Stimulated activated CD8-positive, alpha-beta memory T cell treated with anti-CD3 and anti-CD28 coated beads, Interleukin-2, amount 100 ng/mL, for 1 hour (primary cell): ENCODE measurements at places on chromosomes 3 and 15.

GRCh38 chr15:63587527-63587926, 9.7 kb upstream of the FBXL22 start:
- DNase-seq = no peak

GRCh38 chr15:86653344-86654197, 573.9 kb downstream of the AGBL1 start:
- no peak for DNase-seq

- no peak for DNase-seq
These were observed 52.5 kb upstream of the ROPN1B start for GRCh38 chr3:125916376-125916978.

- no peak for DNase-seq
These were observed 2.2 kb downstream of the AADAC start for GRCh38 chr3:151816091-151816604.

- no peak for DNase-seq
These were observed 1.4 kb downstream of the MORF4L1 start for GRCh38 chr15:78873793-78874765.

- DNase-seq = no peak
These were observed 2.4 kb downstream of the ARHGEF3 start for GRCh38 chr3:56799251-56799882.

- no peak for DNase-seq
These were observed 428.9 kb upstream of the IL12A start for GRCh38 chr3:159559771-159560170.

- DNase-seq = no peak
These were observed 463.3 kb upstream of the CCDC54 start for GRCh38 chr3:106913966-106914365.

DNA sequence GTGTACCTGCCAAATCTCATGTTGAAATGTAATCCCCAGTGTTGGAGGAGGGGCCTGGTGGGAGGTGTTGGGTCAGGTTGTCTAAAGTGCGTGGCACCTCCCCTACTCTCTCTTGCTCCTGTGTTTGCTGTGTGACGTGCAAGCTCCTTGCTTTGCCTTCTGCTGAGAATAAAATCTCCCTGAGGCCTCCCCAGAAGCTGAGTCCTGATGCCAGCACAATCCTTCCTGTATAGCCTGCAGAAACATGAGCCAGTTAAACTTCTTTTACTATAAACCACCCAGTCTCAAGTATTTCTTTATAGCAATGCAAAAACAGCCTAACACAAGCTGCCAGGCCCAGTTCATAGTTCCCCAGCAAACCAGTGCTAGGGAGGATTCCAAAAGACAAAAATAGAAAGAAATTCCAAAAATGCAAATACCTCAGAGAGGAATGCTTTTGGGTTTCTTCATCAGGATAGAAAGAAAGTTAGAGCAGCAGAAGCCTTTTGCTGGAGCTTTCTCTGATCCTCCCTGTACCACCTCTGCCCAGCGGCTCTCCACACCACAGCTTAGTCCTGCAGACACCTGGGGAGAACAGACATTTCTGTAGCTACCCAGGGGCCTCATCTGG, 25.9 kb upstream of the CDV3 start:
- no peak for DNase-seq

DNA sequence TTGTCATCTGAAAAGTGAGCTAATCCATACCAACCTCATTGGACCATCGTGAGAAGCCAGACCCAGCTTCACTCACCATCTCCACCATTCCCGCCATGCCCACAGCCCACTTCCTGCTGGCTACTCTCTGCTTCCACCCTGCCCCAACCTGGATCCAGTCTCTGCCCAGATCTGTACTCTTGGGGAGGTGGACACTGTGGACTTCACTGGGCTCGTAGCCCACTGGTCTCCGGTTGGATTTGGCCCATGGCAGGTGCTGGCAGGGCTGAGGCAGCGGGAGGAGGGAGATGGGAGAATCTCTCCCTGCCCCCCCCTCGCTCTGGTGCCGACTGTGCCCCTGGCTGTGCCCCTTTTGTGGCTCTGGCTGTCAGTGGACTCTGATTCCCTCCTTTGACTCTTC, 193.8 kb downstream of the ABHD5 start:
- DNase-seq = no peak

DNA sequence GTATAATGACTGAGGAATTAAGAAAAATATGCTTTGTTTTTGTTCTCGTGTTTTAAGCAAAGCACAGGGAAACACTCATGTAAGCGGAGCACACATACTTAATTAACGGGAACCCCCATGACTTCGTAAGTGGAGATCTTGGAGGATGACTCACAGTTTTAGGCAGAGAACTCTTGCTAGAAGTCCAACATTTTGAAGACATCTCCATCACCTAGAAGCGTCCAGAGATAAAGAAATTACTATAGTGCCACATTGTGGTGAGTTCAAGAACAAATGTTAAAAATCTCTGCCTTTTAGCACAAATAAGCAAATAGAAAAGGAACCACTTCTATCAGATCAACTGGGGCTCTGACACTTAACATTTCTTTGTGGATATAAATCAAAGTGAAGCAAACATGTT, 194.1 kb upstream of the ARHGEF26 start:
- no peak for DNase-seq

GRCh38 chr3:141253326-141253725, 21.7 kb downstream of the PXYLP1 start:
- no peak for DNase-seq

- DNase-seq = no peak
These were observed 27.0 kb downstream of the PSTPIP1 start for GRCh38 chr15:77021803-77022381.
